Peyer's patch (tissue), 4 donors: ENCODE measurements at places on chromosomes 1 and 21.

DNA sequence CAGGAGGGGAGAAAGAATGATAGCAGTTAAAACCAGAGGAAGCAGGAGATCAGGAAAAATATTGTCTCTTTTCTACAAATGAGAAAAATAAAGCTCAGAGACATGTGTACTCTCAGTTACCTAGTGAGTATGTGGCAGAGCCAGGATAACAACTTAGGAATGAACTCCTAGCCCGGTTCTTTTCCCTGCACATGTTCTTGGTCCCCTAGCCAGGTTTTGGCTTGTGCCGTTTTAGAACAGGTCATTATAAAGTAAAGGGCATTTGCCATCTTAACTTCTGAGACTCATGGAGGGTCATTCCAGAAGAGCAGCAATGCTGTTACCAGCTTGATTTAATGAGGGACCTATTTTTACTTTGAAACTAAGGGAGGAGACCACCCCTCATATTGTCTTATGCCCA, 48.1 kb upstream of the DAB1 start:
- no peak for DNase-seq

GRCh38 chr1:243483071-243483771, 227.4 kb downstream of the SDCCAG8 start:
- DNase-seq = no peak

GRCh38 chr1:150578272-150579109, 919 bp downstream of the MCL1 start:
- peak; percentile 68 for DNase-seq

DNA sequence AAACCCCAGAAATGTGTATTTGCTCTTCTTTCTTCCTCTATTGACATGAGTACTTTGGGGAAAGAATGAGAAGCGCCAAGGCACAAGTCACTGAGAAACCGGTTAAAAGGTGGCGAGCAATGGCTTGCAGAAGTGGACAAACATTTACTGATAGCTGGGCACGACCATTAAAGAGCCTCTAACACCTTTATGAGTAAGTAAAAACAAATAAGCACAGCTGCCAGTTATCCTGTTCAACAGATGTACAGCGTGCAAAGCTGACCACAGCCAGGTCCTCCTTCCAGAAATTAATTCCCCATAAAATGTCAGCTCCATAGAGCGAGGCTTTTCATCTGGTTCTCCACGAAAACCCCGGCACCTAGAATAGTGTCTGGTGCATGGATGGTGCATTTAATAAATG, 72.7 kb downstream of the CAPZB start:
- no peak for DNase-seq

DNA sequence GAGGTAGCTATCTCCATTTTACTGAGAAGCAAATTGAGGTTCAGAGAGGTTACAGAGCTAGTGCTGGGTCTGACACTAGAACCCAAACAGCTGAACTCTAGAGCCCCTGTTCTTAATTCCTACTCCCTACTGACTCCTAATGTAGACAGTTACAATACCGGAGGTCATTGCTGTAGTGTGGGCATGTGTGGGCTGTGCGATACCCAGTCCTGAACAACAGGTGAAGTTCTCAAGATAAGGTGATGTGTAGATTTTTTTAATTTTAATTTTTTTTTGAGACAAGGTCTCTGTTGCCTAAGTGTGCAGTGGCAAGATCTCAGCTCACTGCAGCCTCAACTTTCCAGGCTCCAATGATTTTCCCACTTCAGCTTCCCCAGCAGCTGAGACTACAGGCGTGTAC, 1.6 kb upstream of the RHOC start:
- no peak for DNase-seq

DNA sequence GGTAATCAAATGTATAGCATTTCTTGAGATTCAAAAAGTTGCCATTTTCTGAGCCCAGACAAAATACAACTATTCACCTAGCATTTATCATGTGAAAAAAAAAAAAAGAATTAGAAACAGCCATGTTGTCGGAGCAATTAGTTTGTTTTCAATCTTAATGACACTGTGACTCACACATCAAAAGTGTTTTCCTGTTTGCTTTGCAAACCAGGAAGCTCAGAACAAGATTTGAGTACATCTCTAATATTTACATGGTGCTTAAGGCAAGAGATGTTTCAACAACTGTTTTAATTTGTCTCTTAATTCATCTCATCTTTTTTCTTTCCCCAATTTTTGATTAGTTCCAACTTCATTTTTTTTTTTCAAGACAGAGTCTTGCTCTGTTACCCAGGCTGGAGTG, 62.5 kb upstream of the CAPZB start:
- no peak for DNase-seq

GRCh38 chr1:172040466-172040865, 199.2 kb downstream of the DNM3 start:
- no peak for DNase-seq

- DNase-seq = no peak
Measured at GRCh38 chr21:24823247-24823646, 784.0 kb downstream of the MRPL39 start.

DNA sequence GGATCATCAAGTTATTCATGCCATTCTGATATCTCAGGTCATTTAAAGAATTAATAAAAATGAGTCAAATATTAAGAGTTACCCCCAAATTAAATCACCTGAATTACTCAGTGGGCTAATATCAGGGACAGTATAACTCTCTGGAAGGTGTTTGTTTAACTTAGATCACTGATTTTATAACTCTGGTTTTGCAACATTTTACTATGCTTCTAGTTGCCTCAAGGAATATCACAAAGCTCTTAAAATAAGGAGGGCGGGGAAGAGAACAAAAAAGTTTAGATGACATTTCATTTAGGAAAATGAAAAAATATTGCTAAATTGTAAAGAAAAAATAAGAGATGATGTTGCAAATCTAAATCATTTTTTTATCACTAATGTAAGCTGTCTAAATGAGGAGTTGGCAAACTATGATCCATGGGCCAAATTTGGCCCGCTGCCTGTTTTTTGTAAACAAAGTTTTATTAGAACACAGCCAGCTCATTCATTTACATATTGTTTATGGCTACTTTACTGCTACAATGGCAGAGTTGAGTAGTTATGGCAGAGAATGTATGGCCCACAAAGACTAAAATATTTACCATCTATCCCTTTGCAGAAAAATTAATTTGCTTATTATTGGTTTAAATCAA, 31.9 kb upstream of the SLC19A2 start:
- no peak for DNase-seq

DNA sequence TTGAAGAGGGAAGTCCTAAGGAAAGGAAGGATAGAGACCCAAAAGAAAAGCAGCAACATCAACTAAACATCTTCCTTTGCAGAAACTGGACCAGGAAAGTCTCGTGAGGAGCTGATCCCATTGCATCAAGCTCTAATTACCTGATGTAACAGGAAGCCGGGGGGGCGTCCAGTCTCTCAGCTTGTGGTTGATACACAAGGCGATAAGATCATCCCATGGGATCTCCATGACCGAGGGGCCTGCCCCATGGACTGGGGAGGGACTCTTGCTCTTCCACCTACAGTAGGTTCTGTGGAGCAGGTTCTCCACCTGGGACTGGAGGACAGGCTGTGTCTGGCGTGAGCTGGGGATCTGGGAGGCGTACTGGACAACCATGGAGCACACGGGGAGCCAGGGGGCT, 14.8 kb upstream of the LSS start:
- DNase-seq = no peak

GRCh38 chr1:234089396-234089795, 184.9 kb downstream of the SLC35F3 start:
- no peak for DNase-seq

DNA sequence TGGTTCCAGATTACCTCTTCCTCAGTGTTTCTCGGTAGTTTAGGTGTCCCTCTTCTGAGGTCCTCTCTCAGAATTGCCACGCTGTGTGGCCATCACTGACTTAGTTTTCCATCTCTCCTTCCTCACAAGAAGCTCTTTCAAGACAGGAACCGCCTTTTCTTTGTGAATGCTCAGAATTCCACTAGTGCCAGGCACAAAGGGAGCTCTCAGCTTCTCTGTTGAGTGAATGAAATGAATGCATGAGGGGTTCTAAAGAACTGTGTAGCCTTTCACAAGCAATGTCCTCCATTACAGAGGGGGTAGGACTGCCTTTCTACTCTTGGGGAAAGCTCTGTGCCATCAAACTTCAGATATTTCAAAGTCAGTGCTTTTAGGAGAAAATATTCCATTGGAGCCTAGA, 546.8 kb downstream of the RWDD3 start:
- no peak for DNase-seq

- DNase-seq = no peak
Measured at GRCh38 chr1:109170035-109170764, 43.5 kb upstream of the SARS1 start.

- DNase-seq = peak; percentile 50
Measured at GRCh38 chr1:89739013-89739843, 81.6 kb upstream of the LRRC8D start.

- DNase-seq = peak; percentile 62
Measured at GRCh38 chr21:39721885-39722284, 23.1 kb upstream of the IGSF5 start.

GRCh38 chr1:159775716-159776115, 5.0 kb upstream of the DUSP23 start:
- no peak for DNase-seq

DNA sequence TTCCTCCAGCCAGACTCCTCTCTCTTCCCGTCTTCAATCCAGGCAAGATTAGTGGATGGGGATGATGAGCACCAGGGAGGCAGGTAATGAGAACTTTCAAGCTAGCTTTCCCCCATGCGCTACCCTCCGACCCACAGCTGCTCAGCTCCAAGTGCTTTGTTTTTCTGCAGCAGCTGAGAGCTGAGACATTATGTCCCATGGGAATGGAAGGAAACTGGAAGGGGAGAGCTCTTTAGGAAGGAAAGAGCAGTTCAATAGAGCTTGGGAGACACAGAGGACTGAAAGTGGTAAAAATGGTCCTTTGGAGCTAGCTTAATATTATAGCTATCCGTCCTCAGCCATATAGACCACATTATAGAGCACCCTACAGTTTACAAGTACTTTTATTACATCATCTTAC, 39.8 kb downstream of the RAB3B start:
- DNase-seq = no peak

- DNase-seq = no peak
Measured at GRCh38 chr1:206575165-206575893, 36.9 kb downstream of the EIF2D start.

DNA sequence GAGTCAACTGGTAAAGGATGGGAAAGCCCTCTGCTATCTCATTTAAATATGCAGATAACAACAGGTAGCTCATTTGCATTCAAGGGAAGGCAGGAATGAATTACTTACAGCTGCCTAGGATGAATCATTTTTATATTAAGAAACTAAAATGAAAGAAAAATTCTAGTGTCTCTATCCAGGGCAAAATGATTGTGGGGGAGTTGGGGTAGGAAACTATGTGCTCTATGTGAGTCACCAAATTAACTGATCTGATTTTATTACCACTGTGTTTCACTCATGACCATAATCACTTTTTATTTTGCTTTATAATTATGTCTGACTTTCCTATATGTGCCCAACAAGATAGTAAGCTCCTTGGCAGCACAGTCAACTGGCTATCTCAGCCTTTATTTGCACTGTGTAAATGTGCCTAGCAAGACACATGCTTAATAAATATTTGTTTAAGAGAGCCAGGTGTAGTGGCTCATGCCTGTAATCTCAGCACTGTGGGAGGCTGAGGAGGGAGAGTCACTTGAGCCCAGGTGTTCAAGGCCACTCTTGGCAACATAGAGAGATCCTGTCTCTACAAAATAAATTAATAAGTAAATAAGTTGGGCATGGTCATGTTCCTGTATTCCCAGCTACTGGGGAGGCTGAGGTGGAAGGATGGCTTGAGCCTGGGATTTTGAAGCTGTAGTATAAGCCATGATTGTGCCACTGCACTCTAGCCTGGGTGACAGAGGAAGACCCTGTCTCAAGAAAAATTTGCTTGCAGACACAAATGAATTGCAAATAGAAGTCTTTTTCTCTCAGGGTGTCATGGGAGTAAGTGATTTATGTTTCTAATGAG, 84.1 kb downstream of the SPAG17 start:
- DNase-seq = no peak

DNA sequence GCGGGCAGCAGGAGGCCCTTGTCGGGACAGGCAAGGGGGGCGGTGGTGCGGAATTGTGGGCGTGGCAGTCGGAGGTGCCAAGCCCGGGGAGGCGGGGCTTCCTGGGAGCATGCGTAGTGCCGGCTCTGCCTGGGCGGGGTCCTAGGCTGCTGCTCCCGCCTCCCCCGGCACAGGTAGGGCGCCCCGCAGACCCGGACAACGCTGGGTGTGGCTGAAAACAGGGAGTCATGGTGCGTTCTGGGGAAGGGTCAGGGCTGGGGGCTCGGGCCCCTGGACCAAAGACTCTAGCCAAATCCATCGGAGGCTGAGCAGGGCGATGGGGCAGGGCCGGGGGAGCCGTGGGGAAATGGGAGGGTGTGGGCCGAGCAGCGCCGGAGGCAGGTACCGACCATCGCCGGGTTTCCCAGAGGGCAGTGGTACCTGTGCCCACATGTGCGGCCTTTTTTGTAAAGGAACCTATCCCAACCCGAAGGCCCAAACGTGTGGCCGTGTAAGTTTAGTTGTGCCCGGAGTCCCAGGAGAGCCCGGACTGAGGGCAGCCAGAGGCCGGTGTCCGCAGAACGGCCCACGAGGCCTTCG, 231.9 kb downstream of the SDCCAG8 start:
- peak; percentile 55 for DNase-seq

DNA sequence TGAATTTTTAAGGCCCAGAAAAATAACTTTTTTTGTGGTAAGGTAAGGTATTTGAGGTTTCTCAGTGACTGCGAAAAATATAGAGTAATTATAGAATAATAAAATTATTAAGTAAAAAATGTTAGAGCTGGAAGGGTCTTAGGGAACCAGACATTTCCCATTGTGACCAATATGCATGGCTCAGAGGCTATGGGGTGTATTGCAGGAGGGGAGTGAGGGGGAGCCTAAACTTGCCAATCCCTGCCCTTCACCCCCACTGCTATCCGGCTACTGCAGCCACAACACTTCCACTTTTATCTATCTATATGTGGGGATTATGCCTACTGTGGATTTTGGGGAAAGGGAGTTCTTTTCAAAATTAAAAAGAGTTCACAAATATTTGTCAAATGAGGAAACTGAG, 7.6 kb upstream of the GADD45A start:
- no peak for DNase-seq

DNA sequence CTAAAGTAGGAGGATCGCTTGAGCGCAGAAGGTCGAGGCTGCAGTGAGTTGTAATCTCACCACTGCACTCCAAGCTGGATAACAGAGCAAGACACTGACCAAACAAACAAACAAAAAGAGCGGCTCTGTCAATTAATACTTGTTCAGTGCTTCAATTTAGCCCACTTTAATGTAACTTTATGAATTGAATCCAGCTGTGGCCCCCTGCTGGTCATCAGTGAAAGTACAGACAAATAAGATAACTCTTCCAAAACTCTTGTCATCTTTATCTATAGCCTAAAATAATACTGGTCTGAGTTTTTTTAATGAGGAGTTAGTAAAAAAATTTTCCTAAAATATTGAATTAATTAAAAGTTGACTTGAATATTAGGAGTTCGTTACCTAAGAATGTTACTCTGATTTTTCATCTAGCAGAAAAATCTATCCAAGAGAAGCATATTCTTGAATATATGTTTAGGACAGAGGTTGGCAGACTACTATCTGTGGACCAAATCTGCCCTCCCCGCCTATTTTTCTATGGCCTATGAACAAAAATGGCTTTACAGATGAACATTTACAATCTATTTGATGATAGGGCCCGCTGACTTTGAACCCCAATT, 26.1 kb downstream of the ATP5PF start:
- DNase-seq = no peak
